ENCODE measurements at places on chromosomes 2 and 18.

- no peak for DNase-seq
These were observed 177.9 kb downstream of the CYRIA start for GRCh38 chr2:16487686-16488085.

GRCh38 chr2:1016500-1016899 lies 65.9 kb downstream of the SNTG2 start:
- no peak for DNase-seq

- no peak for DNase-seq
These were observed 271.5 kb upstream of the MMADHC start for GRCh38 chr2:149858901-149859634.

DNA sequence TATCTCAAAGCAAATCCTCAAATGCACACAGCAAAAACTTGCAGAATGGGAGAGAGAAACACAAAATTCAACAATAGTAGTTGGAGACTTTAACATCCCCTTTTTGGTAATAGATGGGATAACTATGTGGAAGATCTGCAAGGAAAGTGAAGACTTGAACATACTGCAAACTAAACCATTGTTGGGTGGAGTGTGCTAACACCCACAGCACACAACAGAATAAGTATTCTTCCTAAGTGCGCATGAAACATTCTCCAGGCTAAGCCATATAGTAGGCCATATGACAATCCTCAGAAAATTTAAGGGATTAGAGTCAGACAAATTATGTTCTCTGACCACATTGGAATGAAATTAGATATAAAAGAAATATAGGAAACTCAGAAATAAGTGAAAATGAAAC lies 230.6 kb downstream of the FBXO15 start:
- DNase-seq, result no peak

DNA sequence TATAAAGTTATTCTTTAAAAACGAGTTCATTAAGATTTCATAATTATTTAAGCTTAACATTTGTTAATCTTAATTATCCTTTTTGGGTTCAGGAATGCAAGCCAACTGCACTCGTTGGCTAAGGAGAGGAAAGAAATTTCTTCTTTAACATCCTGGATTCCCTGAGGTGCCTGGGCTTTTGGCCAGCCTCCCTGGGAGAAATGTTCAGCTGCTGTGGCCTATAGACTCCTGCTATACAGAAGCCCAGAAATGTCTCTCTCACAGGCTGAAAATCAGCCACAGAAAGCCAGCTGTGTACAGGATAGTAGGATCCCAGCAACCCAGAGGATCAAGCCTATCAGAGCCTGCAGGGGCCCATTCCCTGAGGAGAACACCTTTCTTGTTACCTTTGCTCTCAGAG lies 430.3 kb downstream of the XIRP2 start:
- DNase-seq, result no peak

- DNase-seq, result no peak
These were observed 154.6 kb downstream of the EVA1A start for GRCh38 chr2:75406131-75406581.

- DNase-seq, result no peak
These were observed 751.4 kb upstream of the HS6ST1 start for GRCh38 chr2:129069875-129070594.

DNA sequence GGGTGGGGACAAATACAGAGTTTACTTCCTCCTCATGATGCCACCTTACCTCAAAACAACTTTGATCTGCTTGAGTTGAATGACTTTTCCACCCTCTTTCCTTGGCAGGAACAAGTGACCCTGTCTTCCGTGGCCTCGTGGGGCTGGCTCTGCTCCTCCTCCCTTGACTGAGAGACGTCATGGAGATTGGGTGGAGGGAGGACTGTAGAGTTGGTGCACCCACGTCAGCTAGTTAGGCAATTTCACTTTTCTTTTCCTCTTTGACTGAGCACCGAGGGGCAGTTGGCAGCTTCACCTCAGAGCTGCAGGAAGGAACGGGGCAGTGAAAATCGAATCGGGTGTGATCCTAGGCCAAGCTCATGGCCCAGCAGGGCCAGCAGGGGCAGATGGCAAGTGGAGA lies at the start of gene SP140:
Gene SP140, plus strand, starts transcription at position 251 of the 400 bp plus-strand sequence. Its CDS starts 109 bp downstream, at position 360.
- DNase-seq, result no peak

- DNase-seq, result no peak
These were observed 187.6 kb upstream of the ARL4C start for GRCh38 chr2:234684466-234684865.

DNA sequence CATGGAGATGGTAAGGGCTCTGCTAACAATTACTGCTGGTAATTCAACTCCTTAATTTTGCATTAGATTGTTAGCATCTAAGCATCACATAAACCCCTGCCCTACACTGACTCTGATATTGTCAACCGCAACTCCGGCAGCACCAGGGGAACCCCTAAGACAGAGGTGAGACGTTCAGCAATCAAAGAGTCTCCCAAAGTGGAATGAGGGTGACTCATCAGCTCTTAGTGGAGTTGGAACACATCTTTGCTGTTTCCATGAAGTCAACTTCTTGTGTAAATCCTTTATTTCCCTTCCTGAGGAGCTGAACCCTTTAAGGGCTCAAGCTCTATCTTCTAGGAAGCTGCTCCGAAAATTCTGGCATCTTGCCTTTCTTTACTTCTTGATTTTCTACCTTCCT lies 52.1 kb downstream of the ABCG8 start:
- no peak for DNase-seq

DNA sequence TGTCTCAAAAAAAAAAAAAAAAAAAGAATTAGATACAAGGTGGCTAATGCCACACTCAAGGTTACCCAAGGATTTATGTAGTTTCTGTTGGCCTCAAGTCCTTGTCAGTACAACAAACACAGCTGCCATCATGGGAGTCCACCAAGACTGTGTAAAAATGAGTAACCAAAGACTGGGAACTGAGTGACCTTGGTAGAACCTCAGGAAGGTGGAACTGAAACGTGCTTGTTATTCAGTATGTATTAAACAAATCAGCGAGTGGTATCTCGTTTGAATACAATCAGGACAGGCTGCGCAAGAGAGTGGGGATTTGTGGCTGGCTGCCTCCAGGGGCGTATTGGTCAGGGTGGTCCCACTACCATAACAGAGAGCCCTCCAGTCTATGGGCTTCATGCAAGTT lies 1.6 kb upstream of the SFTPB start:
- DNase-seq, result no peak
